ENCODE measurements at places on chromosomes 16 and 17.

- no peak for DNase-seq
These were observed 231.9 kb upstream of the TNRC6C start for GRCh38 chr17:77726549-77727006.

GRCh38 chr17:57108671-57109392 lies 23.8 kb downstream of the AKAP1 start:
- DNase-seq, result no peak

DNA sequence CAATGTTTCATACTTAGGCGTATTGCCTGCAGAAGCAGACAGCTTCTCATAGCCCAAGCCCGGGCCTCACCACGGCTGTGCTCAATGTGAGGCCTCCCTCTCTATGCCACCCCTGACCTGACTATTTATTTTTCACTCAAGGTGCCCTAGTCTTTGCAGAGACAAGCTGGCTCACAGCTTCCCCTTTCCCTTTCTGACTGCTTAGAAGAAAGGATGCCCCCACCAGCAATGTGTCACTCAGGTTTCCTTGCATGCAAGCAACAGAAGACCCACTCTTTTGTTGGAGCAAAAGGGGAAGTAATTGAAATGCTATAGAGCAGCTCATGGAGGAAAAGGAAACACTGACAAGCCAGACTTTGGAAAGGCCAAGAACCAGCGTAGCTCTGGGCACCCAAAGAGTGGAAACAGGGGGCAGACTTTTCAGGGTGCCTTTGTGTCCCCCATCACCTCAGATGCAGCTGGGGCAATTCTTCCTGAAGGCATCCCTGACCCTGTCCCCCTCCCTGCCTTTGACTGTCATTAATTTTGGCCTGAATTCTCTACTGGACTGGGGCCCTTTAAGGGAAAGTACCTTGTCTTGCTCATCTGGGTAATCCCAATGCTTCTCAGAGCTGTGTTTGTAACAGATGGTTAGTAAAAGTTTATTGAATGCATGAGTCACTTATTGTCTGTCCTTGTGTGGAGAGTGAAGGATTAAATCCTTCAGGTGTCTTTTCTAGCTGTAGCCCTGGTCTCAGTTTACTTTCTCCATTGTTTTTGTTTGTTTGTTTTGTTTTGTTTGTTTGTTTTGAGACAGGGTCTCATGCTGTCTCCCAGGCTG lies 17.8 kb downstream of the RGS9 start:
- DNase-seq, result no peak

DNA sequence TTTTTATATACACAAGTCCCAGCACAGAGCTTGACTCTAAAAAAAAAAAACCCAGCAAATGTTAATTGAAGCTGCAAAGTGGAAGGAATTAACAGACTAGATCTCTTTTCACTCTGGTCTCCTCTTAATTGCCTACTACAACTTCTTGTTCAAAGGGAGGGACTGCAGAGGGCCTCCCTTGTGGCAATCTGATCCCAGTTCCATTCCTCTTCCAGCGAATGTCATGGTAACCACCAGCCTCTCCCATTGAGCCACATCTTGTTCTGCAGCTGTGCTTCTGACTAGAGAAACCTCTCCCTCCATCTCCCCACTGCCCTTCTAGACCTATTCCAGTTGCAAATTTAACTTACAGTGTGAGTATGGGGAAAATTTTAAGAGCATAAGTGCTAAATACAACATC lies 5.9 kb downstream of the SUPT6H start:
- DNase-seq, result no peak

DNA sequence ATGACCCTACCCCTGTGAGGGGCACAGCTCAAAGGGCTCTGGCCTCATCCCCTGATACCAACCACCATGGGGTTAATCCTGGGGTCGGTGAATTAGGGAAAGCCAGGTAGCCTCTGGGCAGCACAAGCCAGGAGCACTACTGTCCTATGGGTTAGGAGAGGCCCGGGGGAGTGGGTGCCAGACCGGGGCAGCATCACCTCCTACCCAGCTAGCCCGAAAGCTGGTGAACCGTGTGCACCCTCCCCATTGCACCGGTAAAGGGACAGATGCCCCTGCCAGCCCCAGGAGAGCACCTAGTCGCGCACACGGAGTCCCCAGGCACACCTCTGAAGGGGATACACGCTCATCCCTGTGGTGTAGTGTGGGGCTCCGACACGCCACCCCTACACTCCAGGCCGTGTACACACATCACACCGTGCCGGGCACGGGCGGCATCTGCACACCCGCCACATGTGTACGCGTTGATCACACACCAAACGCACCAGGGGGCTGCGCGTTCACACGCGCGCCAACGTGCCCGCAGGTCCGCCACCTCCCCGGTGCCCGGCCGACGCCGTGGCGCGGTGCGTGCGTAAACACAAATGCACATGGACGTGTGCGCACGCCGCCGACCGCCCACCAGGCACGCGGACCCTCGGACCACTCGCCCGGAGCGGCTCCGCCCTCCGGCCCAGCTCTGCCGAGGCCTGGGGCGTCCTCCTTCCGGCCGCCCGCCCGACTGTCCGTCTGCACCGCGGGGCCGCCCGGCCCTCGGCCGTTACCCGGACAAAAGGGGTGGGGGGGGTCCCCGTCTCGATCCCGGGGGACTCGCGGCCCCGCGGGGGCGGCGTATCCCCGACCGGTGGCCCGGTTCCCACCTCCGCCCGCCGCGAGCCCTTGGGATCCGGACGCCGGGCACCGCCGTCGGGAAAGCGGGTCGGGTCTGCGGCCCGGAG lies 785 bp downstream of the UBALD1 start:
- no peak for DNase-seq

DNA sequence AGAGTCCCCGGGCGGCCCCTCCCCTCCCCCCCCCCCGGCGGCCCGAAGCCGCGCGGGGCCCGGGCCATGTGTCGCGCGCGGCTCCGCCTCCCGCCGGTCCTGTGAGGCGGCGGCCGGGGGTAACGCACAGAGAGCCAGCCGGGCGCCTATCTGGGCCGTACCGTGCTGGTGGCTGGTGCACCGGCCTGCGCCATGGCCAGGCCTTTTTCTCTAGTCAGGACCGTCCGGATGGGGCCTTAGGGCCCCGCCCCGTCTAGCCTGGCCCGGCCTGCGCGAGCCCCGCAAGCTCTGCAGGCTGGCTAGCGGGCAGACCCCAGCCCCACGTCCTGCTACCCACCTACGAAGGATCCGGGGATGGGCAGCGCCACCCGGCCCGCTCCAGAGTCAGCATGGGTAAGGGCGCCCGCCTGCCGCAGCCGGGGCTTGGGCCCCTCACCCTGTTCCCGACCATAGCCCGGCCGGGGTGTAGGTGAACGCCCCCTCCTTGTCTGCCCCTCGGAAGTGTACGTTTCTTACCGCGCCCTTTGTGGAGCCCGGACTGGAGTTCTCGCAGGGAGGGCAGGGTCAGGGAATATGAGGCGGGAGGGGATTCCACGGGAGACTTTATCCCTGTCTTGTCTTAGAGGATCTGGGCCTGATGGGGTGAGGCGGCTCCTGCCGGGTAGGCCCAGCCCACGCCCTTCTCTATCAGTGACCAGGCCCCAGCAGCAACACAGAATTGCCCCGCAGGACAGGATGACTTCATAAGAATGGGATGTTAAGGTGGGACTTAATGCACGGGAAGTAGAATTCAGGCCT lies at the start of gene CENPT:
Gene CENPT (minus strand): TSS at position 630 of the 798 bp plus-strand sequence. CDS start 13,834 bp downstream, outside the sequence.
- no peak for DNase-seq

DNA sequence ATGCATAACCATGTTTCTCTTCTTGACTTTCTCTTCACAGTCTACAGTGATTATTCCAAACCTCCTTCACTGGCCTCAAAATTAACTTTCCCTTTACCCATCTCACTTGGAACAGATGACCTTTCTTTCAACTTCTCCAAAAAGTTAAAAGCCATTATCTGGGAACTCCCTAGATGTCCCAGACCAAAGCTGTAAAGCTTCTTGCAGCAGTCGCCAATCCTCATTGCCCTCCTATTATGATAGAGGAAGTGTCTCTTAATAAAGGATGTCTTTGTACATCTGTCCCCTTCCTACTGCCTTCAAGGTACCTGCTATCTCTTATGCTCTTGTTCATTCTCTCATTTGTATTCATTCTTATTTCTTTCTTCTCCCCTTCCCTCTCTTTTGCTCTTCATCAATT lies 127.5 kb downstream of the MRTFB start:
- no peak for DNase-seq

- DNase-seq, result no peak
These were observed 573.4 kb downstream of the CDH13 start for GRCh38 chr16:83200005-83200779.

DNA sequence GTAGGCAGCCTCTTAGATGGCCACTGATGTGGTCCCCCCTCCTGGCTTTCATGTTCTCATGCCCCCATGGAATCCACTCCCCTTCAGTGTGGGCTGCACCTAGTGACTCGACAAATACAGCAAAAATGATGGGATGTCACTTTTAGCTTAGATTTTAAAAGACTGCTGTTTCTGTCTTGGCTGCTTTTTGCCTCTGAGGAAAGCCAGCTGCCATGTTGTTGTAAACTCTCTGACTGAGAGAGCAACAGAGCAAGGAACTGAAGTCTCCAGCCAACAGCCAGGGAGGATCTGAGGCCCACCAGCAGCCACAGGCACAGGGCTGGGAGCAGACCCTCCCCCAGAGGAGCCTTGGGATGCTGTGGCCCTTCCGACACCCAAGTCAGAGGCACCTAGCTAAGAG lies 60.6 kb upstream of the MARCHF10 start:
- DNase-seq, result no peak

GRCh38 chr16:28042811-28043210 lies 20.7 kb downstream of the GSG1L start:
- DNase-seq, result no peak

DNA sequence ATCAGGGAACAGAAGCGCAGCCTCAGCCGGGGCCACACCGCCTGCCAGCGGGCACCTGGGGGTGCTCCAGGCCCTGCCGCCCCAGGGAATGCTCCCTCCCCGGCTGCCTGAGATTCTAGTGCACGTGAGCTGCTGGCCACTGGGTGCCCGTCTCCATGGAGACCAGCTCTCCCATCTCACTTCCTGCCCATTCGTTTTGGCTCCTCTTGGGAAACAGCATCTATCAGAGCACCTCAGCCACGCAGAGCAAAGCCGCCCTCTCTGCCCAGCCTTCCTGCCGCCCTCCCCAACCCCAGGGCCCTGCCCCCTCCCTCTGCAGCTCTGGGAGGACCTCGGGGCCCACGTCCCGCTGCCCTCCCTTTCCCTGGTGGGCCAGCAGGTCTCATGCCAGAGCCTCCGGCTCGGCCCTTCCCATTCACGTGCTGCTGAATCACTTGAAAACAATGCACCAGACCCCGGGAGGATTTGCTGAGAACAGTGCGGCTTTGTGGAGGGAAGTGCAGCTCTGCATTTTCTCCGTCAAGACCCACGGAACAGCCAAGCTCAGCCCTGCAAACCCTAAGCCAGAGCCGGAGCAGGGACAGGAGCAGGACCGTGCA lies 19.4 kb downstream of the CEP295NL start:
- no peak for DNase-seq

DNA sequence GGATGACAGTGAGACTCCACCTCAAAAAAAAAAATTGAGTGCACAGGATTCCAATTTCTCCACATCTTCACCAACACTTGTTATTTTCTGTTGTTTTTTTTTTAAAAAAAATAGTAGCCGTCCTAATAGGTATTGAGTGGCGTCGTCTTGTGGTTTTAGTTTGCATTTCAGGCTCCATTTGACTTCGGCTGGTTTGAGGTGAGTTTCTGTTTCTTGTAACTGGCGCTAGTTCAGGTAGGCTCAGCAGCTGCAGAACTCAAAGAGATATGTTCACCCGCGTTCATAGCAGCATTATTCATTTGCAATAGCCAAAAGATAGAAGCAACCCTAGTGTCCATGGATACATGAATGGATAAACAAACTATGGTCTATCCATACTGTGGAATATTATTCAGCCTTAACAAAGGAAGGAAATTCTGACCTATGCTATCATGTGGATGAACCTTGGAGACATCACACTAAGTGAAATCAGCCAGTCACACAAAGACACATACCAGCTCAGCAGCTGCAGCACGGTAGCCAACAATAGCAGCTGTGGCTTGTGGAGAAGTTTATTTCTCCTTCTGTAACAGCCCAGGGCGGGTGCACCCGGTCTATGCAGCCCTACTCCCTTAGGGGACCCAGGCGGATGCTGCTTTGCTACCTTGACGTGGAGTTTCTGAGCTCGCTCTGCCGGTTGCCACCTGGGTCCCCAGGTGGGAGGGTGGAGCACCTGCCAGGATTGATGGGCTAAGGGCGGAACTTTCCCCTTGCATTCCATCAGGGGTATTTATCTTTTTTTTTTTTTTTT lies 44.9 kb downstream of the TMEM235 start:
- DNase-seq, result no peak

DNA sequence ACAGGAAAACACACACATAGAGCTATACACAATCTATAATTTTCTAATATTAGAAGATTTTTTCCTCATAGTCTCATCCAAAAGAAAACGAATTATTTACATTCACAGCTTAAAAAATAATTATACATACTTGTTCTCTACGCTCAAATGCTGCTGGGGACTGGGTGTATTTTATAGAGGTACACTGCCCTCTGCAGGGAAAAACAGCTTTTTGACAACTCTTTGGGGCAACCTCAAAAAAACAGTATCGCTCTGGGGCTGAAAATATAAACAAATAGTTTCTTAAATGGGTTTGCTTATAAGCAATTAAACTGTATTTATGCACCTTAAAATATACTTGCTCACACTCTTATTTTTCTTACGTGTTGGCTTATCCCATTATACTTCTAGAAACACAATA lies 261.8 kb upstream of the PSMD7 start:
- no peak for DNase-seq

- DNase-seq, result no peak
These were observed 287.5 kb downstream of the IRX3 start for GRCh38 chr16:53998966-53999522.

GRCh38 chr16:86911437-86911958 lies 333.1 kb downstream of the FOXL1 start:
- DNase-seq, result no peak

GRCh38 chr16:77789085-77790008 lies 983 bp downstream of the VAT1L start:
- no peak for DNase-seq

DNA sequence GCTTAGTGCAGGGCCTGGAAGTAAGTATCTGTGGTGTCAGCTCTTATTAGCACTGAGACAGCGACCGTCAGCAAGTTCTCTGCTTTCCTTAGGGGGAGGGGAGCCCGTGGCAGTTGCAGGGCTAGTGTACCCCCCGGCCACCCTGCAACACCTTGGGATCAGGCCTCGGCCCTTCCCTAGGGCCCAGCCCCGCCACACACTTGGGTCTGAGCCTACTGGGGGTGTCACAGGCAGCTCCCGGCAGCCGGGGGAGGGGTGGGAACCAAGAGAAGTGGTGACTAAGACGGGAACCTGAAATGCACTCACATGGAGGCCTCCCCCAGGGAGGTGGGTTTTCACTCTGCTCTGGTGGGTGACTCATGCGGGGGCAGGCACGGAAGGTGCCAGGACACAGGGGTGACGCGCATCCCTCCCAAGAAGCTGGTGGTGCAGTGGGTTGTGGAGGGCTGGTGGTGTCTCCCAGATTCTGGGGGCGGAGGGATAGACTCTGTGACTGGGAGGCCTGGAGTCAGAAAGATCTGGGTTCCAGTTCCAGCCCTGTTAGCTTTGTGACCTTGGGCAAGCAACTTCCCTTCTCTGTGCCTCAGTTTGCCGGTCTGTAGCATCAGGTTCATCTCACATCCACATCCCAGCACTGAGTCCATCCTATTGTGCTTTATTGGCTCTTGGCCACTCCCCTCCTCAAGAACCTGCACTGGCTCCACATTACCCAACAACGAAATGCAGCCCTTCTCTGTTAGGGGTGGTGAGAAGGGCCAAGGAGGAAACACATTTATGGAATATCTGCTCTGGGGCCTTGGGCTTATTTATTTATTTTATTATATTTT lies 44.5 kb downstream of the LAT start:
- DNase-seq, result peak; percentile 61
